ENCODE measurements at places on chromosomes 2 and 18. TPM values are rescaled to one million over a fixed set of nuclear protein-coding genes. Genes with fewer than 3 reads are reported as not detected.

- no peaks in the 10 kb centered on the region for H3K4me1 ChIP-seq
- no peak overlapping the region for H3K4me3 ChIP-seq
- H3K27ac ChIP-seq = no peak overlapping the region
Observed at GRCh38 chr18:10215446-10215845, 239.0 kb upstream of the APCDD1 start.

Gene MTERF4
- total RNA-seq = 15.3 TPM

Gene RFX8
- not detected for total RNA-seq

DNA sequence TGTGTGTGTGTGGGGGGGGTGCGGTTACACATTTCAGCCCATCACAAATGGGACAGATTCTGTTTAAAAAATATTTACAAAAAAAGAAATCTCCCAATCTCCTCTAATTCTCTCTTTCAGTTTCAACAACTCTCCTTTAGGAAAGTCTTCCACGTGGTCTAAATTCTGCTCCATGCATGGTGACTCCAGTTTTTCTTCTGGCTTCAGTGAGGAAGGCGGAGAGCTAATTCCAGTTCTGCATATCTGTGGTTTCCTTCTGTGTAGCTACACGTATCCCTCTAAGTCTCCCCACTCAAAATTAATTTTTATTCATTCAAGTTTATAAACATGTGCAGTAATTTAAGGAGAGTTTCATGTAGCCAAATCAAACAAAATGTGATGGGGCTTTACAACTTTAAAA lies 111.6 kb downstream of the SLC4A3 start:
- no peak for DNase-seq

DNA sequence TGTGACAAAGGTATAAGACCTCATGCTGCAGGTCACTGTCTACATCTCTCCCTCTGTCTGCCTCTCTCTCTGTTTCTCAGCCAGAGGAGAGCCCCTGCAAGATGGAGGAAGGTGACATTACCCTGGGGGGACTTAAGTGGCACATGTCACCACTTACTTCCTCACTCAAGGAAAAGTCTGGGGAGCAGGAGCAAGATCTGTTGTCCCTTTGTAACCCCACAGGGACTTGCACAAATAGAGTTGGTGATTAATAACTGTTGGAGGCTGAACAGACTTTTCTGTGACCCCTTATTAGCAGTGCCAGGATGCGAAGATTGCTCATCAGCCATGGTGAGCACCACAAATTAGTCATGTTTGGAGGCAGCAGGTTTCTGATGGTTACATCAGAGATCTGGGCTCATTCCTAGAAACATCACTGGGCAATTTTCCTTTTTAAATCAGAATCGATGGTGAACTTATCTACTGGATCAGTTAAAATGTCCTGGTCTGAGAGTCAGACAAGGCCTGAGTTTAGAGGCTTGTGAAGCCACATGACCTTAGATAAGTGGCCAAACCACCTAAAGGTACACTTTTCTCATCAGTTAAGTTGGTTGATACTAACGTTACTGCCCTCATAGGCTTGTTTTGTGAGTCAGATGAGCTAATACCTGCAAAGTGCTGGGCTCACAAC lies 81.2 kb upstream of the LTBP1 start:
- peaks cover 7% of the 10 kb centered on the region for H3K4me1 ChIP-seq
- H3K4me3 ChIP-seq = no peak overlapping the region
- no peaks in the 10 kb centered on the region for H3K36me3 ChIP-seq
- DNase-seq = no peak

GRCh38 chr2:113857464-113857863 lies 32.4 kb upstream of the ACTR3 start:
- H3K4me3 ChIP-seq = no peak overlapping the region
- H3K27ac ChIP-seq = 0 out of 3 replicates have a peak overlapping the region, but pooled peaks have one; percentile 8
- no peaks in the 10 kb centered on the region for H3K27me3 ChIP-seq
- no peaks in the 10 kb centered on the region for H3K4me1 ChIP-seq

DNA sequence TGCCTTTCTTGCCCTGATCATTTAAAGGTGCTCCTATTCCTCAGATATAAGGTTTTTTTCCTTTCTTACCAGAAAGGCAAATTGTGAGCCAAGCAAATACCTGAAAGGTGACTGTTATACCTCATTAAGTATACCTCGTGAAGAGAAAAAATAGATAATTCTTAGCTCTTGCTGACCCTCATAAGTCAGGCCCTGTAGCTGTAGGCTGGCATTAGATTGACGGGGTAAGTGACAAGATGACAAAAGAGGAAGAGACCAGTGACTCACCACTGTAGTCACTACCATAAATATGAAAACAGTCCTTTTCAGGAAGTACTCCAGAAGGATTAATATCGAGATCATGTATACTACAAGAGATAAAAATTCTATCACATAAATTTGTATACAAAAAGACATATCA lies 104.6 kb downstream of the PTPN4 start:
- DNase-seq = peak; percentile 17
- H3K4me3 ChIP-seq = no peak overlapping the region
- 0 out of 3 replicates have a peak, but pooled peaks cover 3% of the 10 kb centered on the region for H3K36me3 ChIP-seq
- no peaks in the 10 kb centered on the region for H3K4me1 ChIP-seq
- peak overlapping the region; percentile 26 for H3K27ac ChIP-seq

GRCh38 chr2:17413036-17413435 lies 105.2 kb downstream of the RAD51AP2 start:
- no peak for DNase-seq
- H3K4me1 ChIP-seq = no peaks in the 10 kb centered on the region
- H3K36me3 ChIP-seq = no peaks in the 10 kb centered on the region
- H3K27me3 ChIP-seq = no peaks in the 10 kb centered on the region
- H3K27ac ChIP-seq = no peak overlapping the region

DNA sequence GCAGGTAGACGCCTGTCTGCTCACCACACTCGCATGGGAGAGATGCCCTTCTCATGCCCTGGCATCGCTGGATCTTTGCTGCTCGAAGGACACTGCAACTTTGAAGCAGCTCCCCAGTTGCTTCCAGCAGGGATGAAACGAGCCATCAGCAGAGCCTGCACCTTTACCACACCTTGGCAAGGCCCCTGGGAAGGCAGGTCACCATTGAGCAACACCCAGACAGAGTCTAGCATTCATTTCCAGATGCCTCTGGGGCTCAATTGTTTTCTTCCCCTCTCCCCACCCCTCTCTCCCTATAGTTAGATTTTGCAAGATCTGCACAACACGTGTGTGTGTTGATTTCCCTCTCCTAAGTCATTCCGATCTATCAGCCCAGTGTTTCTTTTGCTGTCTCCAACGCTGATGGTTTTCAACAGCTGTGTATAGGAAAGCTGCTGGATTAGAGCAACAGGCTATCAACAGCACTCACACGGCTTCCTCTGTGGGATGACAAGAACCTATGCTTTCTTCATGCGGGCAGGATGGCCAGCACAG lies 25.6 kb upstream of the INHBB start:
- H3K4me3 ChIP-seq = no peak overlapping the region
- no peak for DNase-seq
- H3K27me3 ChIP-seq = peaks cover 39% of the 10 kb centered on the region
- H3K27ac ChIP-seq = no peak overlapping the region
- no peaks in the 10 kb centered on the region for H3K36me3 ChIP-seq

DNA sequence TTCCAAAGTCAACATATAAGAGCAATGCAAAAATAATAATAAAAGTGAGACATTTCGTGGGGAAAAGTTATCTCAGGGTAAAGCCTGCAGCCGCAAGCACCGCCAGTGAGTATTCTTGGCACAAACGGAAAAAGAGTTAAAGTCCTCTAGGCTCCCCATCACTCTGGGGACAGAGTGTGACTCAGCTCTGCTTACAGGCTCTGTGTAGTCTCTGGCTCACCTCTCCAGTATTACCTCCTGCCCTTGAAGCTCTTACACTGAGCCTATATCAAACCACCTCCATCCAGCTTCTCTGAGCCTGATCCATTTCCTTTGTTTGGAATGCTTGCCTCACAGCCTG lies 55.5 kb downstream of the MTHFD2 start:
- H3K4me1 ChIP-seq = peaks cover 6% of the 10 kb centered on the region
- H3K36me3 ChIP-seq = no peaks in the 10 kb centered on the region
- no peak for DNase-seq
- no peak overlapping the region for H3K4me3 ChIP-seq
- no peak overlapping the region for H3K27ac ChIP-seq

- DNase-seq = no peak
- peaks cover 5% of the 10 kb centered on the region for H3K27me3 ChIP-seq
- H3K4me1 ChIP-seq = no peaks in the 10 kb centered on the region
- H3K27ac ChIP-seq = no peak overlapping the region
- no peak overlapping the region for H3K4me3 ChIP-seq
Observed at GRCh38 chr18:31776093-31776492, 15.4 kb upstream of the SLC25A52 start.

DNA sequence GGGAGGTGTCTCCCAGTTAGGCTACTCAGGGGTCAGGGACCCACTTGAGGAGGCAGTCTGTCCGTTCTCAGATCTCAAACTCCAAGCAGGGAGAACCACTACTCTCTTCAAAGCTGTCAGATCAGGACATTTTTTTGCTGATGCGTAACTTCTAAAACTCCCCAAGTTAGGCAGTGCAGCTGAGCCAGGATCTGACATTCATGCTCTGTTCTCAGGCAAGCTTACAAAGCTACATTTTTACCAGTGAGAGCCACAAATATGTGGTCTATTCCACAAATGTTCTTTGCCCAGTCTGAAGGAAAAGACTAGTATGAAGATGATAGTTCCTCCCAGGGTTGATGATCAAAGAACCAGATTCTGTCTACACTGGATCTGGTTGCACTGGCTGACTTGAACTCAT lies 184.1 kb downstream of the MTCL1 start:
- H3K4me3 ChIP-seq = no peak overlapping the region
- H3K36me3 ChIP-seq = no peaks in the 10 kb centered on the region
- H3K27ac ChIP-seq = no peak overlapping the region
- peaks cover 6% of the 10 kb centered on the region for H3K4me1 ChIP-seq

GRCh38 chr2:238971318-238972145 lies 123.6 kb downstream of the TWIST2 start:
- no peaks in the 10 kb centered on the region for H3K36me3 ChIP-seq
- no peaks in the 10 kb centered on the region for H3K4me1 ChIP-seq
- peaks cover 27% of the 10 kb centered on the region for H3K27me3 ChIP-seq
- no peak overlapping the region for H3K4me3 ChIP-seq
- no peak for DNase-seq

GRCh38 chr2:114076961-114077360 lies 187.1 kb downstream of the ACTR3 start:
- no peaks in the 10 kb centered on the region for H3K4me1 ChIP-seq
- no peak overlapping the region for H3K27ac ChIP-seq
- H3K4me3 ChIP-seq = no peak overlapping the region
- H3K27me3 ChIP-seq = no peaks in the 10 kb centered on the region
- no peaks in the 10 kb centered on the region for H3K36me3 ChIP-seq
- no peak for DNase-seq

Gene GPR17
- not detected for total RNA-seq

DNA sequence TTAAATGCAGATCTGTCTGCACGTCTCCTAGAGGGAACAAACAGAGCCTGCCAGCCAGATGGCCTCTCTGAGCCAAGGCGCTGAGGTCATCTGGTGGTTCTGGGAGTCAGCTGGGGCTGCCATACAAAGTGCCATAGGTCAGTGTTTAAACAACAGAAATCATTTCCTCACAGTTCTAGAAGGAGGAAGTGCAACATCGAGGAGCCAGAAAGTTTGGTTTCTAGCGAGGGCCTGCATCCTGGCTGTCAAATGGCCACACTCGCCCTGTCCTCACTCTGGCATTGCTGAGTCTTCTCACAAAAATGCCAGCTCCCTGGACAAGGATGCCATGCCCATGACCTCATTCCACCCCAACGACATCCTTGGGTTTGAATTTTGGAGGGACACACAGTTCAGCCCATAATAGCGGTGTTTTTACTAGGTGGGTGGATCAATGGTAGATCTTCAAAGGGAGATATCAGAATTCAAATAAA lies 59.6 kb downstream of the MYT1L start:
- H3K27ac ChIP-seq = no peak overlapping the region
- no peaks in the 10 kb centered on the region for H3K4me1 ChIP-seq
- H3K36me3 ChIP-seq = no peaks in the 10 kb centered on the region
- no peak overlapping the region for H3K4me3 ChIP-seq

DNA sequence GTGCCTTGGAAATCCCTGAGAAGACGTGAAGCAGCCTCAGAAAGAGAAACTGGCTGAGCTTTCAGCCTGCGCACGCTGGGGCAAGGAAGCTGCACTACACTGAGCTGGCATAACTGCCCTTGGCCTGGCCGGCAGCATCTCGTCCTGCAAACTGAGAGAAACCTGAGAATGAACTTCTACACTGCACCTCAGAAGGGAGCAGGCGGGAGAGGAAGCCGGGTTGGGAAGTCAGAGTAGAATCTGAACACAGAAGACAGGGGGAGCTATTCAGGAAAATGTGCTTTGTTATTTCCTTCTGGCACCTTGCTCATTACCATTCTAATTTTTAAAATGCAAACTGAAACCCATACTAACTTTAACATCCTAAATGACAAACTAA lies 70.9 kb downstream of the ZEB2 start:
- peaks cover 34% of the 10 kb centered on the region for H3K4me1 ChIP-seq
- no peak overlapping the region for H3K27ac ChIP-seq
- no peak overlapping the region for H3K4me3 ChIP-seq
- DNase-seq = no peak

GRCh38 chr18:57134618-57135135 lies 12.2 kb upstream of the BOD1L2 start:
- H3K27ac ChIP-seq = peak overlapping the region; percentile 33
- DNase-seq = peak; percentile 16
- no peaks in the 10 kb centered on the region for H3K27me3 ChIP-seq
- H3K4me3 ChIP-seq = no peak overlapping the region

Gene C1GALT1C1L
- total RNA-seq = 1.5 TPM

DNA sequence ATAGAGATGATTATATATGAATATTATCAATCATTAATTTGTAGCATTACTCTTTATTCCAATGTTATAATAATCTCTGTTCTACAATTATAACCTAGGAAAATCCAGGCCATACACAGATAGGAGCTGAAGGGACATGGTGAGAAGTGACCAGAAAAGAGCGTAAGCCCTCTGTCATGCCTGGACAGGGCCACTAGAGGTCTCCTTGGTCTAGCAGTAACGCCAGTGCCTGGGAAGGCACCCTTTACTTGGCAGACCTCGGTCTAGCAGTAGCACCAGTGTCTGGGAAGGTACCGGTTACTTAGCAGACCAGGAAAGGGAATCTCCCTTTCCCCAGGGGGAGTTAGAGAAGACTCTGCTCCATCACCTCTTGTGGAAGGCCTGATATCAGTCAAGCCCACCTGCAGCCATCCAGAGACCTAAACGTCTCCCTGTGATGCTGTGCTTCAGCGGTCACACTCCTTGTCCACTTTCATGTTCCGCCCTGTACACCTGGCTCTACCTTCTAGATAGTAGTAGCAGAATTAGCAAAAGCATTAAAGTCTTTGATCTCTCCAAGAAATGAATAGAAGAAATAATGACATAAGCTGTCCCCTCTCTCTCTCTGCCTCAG lies 447.5 kb upstream of the FSIP2 start:
- no peaks in the 10 kb centered on the region for H3K4me1 ChIP-seq
- H3K4me3 ChIP-seq = no peak overlapping the region
- no peaks in the 10 kb centered on the region for H3K36me3 ChIP-seq
- no peak overlapping the region for H3K27ac ChIP-seq
- DNase-seq = no peak

DNA sequence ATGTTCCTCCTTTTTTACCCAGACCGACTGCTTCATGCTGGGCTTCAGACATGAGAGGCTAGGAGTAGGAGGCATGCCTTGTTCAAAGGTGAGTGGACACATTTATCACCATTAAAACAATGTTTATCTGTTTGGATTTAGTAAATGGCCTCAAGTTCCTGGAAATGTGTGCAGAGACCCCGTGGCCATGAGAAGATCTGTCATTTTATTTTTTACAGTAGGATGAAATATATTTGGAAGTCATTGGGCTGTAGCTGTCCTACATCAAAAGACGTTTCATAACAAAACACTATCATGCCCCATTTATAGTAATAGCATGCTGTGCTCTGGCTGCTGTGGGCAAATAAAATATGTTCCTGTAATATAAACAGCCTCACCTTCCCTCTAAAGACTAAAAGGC lies 403.9 kb upstream of the TNP1 start:
- H3K27me3 ChIP-seq = no peaks in the 10 kb centered on the region
- no peak overlapping the region for H3K27ac ChIP-seq
- DNase-seq = no peak
- H3K4me1 ChIP-seq = no peaks in the 10 kb centered on the region
- no peaks in the 10 kb centered on the region for H3K36me3 ChIP-seq
